ENCODE measurements at places on chromosomes 7 and 10. TPM values are rescaled to one million over a fixed set of nuclear protein-coding genes. Genes with fewer than 3 reads are reported as not detected.

DNA sequence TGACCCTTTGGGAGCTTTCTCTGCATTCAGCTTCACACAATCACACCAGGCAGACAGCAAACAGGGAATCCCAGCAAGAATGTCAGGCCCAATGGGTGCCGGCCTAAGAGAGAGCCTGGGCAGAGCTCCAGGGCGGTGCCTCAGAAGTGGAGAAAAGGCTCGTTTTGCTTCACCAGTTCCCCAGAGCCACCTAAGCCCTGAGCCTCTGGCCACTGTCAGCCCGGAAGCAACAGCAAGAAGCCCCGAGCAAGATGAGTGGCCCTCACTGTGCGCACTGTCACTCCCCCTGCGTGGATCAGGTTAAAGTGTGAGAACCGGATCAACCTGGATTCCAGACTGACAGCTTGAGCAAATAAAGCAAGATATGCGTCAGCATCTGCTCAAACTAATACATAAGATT is 14.7 kb downstream of the CNPY1 start:
- no peak for DNase-seq

DNA sequence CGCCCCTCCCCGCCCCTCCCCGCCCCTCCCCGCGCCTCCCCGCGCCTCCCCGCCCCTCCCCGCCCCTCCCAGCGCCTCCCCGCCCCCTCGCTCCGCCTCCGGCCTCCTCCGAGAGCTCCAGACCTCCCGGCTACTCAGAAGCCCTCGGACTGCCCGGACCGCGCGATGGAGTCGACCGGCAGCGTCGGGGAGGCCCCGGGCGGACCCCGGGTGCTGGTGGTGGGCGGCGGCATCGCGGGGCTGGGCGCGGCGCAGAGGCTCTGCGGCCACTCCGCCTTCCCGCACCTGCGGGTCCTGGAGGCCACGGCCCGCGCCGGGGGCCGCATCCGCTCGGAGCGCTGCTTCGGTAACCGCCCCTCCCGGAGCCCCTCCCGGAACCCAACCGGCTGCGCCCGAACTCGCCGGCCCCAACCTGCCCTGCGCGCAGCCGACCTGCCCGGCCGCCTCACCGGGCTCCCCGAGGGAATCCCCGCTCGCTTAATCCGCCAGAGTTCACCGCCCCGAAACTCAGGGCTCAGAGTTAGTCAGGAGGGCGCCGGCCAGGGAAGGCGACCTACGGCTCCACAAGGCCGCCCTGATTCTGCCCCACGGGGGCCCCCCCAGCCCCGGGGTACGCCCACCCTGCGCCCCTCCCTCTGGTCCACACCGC is at the start of gene PAOX:
PAOX (plus strand) TSS at position 111 of the 649 bp plus-strand sequence; CDS start at position 166, 55 bp downstream.
- DNase-seq: no peak

DNA sequence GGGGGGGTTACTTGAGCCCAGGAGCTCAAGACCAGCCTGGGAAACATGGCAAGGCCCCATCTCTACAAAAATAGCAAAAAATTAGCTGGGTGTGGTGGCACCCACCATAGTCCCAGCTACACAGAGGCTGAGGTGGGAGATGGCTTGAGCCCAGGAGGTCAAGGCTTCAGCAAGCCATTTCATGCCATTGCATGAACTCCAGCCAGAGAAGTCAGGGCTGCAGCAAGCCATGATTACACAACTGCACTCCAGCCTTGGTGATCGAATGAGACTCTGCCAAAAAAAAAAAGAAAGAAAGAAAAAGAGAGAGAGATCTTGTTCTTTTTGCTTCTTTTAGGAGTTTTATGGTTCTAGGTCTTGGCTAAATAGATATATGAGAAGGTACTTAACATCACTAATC is 200.2 kb upstream of the PHYHIPL start:
- no peak for DNase-seq

DNA sequence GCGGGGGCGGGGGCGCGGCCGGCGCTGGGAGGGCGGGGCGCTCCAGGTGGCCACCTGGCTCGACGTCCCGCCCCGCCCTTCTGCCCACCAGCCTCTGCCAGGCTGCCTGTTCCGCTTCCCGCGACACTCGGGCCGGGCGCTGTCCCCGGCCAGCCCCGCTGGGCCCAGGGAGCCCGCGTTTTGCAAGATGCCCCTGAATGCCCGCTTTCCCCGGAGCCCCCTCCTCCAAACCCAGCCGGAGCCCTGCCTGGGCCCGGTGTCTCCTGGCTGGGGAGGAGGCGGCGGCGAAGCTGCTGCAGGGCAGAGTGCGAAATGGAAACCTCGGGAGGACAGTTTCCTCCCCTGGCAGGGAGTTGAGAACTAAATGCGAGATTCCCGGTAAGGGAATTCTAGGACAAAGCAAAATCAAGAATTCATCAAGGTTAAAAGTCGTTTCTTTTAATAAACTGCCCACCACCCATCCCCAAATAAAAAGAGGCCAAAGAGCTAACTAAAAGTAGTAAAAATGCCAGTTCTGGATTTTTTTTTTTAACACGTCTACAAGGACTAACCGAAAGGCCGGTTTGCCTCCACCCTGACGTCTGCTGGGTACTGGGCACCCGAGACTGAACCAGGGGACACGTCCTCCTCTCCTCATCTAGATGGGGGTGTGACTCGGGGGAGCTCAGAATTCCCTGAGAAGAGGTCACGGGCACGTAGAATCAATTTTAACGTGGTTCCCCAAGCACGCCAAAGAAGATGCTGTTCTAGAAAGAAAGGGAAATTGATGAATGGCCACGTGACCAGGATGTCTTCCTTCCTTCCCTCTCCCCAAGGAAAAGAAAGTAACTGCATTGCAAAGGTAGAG is 200.4 kb upstream of the NFE2L3 start:
- no peak for DNase-seq

DNA sequence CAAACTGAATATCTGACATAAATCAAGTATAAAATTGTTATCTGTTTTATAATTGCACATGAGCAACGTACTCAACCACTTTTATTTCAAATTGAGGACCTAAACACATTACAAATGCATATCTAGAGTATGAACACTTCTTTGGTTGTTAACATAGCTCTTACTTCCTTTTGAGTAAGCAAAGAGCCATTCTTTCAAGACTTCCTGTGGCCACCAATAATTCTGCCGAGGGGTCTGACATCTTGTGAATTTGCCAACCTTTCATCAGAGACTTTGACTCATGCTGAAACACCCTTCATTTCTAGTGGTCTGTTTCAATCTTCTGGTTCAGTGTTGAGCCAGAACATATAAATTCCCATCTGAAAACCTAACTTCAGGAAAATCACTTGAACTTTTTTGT is 59.4 kb downstream of the CDK14 start:
- peak; percentile 54 for DNase-seq

Gene TMEM273
- total RNA-seq: 6.3 TPM

Data from kidney epithelial cell (primary cell).